ENCODE measurements at places on chromosomes 3 and 15.

DNA sequence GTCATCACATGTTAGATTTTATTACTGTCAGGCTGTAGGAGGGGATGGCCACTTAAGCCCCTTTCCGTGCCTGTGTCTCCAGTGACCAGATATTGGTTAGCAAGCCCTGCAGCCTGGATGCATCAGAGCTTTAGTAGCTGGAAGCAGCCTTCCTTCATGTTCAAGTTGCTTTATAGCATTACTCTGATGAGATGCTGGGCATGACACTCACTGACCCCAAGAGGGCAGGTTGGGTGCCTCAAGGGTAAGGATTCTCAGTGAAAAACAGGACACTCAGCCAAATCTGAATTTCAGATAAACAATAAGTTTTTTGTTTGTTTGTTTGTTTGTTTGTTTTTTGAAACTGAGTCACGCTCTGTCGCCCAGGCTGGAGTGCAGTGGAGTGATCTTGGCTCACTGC is 68.5 kb upstream of the PTX3 start:
- DNase-seq, result no peak

GRCh38 chr3:153599685-153600084 is 437.7 kb downstream of the RAP2B start:
- DNase-seq, result no peak

- no peak for DNase-seq
Measured at GRCh38 chr15:30030345-30030744, 52.4 kb upstream of the GOLGA8J start.

DNA sequence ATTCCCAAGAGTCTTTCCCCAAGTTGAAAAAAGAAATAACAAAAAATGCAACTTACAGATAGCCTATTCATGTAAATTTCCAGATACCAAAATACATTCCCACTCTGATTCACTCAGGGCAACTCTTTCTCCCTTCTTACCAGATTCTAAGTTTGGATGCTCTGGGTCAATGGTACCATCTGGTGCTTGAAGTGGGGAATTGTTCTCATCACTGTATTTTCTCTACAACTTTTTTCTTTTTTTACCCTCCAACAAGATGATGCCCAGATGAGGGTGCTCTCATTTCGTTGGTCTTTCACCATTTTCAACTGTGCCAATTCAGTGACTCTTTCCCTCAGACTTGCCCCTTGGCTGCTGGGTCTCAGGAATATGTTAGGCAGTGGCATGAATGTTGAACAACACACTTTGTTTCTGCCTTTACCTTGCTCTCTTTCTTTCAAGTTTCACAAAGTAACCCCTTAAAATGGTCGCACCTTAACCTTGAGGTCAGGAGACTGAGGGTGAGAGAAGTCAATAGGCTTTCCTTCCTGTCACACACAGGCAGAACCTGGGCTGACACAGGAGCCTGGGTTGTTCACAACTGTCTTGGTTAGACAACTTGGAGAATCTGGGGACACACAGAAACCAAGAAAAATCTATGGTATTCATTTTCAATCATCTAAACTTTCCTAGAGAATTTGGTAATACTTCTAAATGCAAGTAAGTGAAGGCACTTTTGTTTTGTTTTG is 330.7 kb upstream of the SLCO3A1 start:
- peak; percentile 70 for DNase-seq

- DNase-seq, result no peak
Measured at GRCh38 chr15:52783191-52783829, 6.8 kb downstream of the ONECUT1 start.

DNA sequence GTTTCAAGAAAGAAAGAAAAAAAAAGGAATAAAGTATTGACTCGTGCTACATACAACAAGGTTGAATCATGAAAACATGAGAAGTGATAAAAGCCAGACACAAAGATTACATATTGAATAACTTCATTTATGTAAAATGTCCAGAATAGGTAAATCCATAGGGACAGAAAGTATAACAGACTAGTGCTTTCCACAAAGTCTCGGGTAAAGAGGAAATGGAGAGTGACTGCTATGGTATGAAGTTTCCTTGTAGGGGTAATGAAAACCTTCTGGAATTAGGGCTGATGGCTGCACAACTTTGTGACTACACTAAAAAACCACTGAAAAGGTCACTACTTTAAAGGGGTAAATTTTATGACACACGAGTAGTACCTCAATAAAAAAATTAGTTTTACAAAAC is 13.0 kb downstream of the LRRFIP2 start:
- no peak for DNase-seq

GRCh38 chr3:45218578-45219390 is 7.3 kb downstream of the TMEM158 start:
- no peak for DNase-seq

GRCh38 chr3:50347187-50347813 is 1.8 kb upstream of the ZMYND10 start:
- peak; percentile 88 for DNase-seq

DNA sequence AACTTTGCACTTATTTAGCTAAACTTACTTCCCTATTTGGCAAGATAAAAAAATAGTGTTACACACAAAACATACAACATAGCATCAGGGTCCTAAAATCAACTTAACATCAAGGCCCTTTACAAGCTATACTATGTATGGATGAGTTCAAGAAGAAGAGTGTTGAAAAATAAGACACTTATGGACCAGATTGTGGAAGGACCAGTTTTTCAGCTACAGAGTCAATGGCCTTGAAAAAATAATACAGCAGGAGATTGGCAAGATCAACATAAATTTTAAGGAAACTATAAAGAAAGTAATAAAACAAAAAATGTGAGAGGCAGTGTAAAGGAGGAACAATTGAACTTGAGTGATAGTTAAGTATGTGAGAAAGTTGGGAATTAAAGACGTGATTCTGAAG is 66.3 kb upstream of the BBX start:
- DNase-seq, result no peak

GRCh38 chr3:40869013-40869412 is 330.3 kb upstream of the CTNNB1 start:
- no peak for DNase-seq

DNA sequence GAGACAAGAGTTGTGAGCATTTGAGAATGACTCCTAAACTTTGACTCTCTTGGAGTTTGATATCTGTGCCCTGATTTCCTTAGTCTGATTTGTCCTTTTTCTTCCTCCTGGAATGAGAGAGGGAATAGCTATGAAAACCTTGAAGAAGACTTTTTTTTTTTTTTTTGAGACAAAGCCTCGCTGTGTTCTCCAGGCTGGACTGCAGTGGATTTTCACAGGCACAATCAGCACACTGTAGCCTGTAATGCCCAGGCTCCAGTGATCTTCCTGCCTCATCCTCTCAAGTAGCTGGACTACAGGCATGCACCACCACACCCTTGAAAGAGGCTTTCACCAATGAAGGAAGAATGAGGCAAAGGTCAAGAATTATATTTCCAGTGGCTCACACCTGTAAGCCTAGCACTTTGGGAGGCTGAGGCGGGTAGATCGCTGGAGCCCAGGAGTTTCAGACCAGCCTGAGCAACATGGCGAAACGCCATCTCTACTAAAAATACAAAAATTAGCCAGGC is 10.3 kb upstream of the ARGFX start:
- no peak for DNase-seq

DNA sequence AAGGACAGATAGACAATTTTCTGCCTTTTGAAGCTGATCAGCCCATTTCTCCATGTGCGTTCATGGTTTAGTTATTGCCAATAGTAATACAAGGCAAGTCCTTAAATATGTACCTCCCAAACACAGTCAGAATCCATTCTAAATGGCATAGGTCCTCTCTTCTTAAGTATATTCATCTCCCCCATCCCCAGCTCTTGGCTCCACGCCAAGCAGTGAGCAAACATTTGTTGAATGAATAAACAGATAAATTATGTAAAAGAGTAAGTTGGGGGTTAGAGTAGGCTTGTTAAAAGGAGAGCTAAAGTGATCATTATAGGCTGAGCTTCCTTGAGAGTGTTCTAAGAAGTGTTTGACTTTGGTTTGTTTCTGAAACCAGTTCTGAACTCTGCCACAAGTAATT is 241.3 kb downstream of the ITPR1 start:
- DNase-seq, result peak; percentile 41

DNA sequence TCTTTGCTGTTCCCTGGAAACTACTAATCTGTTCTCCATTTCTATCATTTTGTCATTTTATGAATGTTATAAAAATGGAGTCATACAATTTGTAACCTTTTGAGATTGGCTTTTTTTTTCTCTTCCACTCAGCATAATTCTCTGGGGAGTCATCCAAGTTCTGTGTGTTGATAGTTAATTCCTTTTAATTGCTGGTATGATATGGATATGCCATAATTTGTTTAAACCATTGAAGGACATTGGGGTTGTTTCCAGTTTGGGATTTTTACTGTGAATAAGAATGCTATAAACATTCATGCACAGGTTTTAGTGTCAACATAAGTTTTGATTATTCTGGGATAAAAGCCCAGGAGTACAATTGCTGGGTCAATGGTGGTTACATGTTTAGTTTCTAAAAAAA is 279.4 kb downstream of the WNT5A start:
- DNase-seq, result no peak

- DNase-seq, result no peak
Measured at GRCh38 chr15:44804298-44805046, 68.1 kb downstream of the TRIM69 start.

DNA sequence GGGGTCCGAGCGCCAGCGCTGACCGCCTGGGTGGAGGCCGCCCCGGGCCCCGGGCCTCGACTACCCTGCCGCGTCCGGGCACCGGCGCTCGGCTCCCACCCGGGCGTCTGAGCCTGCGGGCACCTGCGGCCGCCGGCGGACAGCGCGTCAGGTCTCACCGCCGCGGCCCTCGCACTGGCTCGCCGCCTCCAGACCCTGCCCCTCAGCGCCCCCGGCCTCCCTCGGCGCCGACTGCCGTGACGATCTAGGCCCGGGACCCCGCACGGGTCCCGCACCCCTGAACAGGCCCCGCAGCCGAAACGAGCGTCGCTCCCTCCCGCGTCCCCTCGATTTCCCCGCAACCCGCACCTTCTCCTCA is 297 bp downstream of the PRC1 start:
- no peak for DNase-seq

GRCh38 chr15:89497231-89497630 is 848 bp upstream of the RHCG start:
- no peak for DNase-seq

GRCh38 chr3:97991293-97991682 is 19.1 kb upstream of the RIOX2 start:
- no peak for DNase-seq

- peak; percentile 50 for DNase-seq
Measured at GRCh38 chr3:154023148-154023547, 98.0 kb upstream of the ARHGEF26 start.

DNA sequence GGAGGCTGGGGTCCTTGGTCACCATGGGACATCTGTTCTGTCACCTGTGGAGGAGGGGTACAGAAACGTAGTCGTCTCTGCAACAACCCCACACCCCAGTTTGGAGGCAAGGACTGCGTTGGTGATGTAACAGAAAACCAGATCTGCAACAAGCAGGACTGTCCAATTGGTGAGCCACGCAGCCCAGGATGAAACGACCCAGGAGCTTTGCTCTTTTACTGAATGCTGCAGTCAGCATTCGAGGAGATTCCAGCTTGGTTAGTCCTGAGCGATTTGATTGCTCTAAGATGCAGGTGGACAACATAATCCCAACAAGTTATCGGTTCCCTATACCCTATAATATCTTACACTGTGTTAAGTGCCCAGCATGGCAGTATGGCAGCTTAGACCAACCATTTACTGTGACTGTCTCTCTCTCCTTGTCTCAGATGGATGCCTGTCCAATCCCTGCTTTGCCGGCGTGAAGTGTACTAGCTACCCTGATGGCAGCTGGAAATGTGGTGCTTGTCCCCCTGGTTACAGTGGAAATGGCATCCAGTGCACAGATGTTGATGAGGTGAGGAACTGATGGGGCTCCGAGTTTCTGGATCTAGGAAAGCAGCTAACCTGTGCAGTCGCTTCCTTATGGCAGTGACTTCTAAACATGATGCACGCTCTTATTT is 7.8 kb downstream of the THBS1 start:
- DNase-seq, result no peak

- DNase-seq, result no peak
Measured at GRCh38 chr3:54882129-54882833, 45.6 kb downstream of the LRTM1 start.

- no peak for DNase-seq
Measured at GRCh38 chr15:101126618-101127505, 125.0 kb downstream of the CHSY1 start.

GRCh38 chr3:72899349-72899765 is 11.5 kb downstream of the GXYLT2 start:
- DNase-seq, result no peak

GRCh38 chr3:99934975-99935797 is 117.5 kb downstream of the CMSS1 start:
- DNase-seq, result no peak

DNA sequence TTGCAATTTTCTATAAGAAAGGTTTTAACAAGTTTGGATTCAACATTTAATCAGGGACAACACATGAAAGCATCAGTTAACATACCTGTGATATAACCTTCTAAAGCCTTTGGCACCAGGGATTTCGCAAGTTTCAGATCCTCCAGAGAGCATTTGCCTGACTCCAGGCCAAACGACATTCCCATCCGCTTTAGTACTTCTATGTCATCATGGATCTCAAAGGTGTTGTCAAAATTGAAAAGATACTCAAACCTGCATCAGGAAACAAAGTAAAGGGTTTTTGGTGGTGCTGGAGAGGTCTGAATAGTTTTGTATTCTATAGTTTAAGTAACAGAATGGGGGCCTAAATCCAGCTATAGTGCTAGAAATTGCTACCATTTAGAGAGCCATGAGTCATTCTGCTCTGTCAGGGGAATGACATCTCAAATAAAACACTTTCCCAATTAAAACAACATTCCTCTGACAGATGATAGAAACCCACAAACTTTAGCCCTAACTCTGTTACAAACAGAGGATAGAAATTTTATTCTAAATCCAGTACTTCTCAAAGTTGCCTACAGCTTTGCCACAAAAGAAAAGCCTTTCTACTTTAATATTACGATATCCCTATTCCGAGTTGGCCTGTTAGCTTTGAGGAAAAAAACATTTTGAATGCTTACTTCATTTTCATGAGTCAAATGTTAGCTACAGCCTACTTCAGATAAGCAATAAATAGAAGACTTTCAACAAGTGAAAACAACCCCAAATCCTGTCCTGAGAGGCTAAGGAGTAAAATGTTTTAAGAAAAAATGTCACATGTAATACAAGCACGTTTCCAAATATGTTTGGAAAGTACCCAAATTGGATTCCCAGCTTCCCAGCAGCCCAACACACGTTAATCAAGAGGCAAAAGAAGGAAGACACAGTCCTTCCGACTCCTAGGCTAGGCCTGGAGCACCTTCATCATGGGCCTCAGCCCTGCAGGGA is 83.4 kb downstream of the ATP1B3 start:
- no peak for DNase-seq

DNA sequence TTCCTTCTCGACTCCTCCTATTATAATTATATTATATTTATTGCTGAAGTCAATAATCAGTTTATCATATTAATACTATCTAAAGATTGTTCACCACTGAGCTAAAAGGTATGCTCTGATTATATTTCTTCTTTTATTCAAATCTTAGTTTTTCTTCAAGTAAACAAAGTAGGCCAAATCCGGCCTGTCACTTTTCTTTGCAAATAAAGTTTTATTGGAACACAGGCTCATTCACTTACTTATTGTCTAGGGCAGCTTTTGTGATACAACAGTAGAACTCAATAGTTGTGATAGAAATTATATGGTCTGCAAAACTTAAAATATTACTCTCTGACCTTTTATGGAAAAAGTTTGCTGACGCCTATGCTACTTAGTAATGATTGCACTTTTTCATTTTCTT is 92.4 kb upstream of the DNAJC19 start:
- no peak for DNase-seq
